GM06990 (cell line): ENCODE measurements at places on chromosomes 12 and 14.

GRCh38 chr14:69268223-69268622 is 8.3 kb downstream of the GALNT16 start:
- no peak for DNase-seq

- DNase-seq = no peak
Measured at GRCh38 chr14:74609721-74610120, 2.3 kb downstream of the LTBP2 start.

DNA sequence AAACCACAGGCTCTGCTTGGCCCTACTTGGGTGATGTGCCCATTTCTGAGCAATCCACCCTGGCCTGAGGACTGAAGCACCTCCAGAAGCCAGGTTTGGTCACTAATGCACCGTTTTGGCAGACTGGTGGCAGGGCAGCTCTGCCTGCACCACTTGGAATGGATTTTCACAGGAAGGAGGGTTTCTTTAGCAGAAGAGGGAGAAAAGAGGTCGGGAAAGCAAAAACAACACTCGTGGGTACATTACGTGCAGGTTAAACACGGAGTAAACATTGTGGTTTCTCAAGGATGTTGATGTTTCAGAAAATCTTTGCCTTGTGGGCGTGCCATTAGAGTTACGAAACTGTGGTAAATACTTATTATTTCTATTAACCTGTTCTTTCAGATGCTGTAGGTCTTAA is 70.8 kb downstream of the KCNA5 start:
- DNase-seq = no peak

- no peak for DNase-seq
Measured at GRCh38 chr14:78737601-78738000, 567.4 kb downstream of the NRXN3 start.

- DNase-seq = no peak
Measured at GRCh38 chr14:102872020-102872419, 50.4 kb upstream of the AMN start.

DNA sequence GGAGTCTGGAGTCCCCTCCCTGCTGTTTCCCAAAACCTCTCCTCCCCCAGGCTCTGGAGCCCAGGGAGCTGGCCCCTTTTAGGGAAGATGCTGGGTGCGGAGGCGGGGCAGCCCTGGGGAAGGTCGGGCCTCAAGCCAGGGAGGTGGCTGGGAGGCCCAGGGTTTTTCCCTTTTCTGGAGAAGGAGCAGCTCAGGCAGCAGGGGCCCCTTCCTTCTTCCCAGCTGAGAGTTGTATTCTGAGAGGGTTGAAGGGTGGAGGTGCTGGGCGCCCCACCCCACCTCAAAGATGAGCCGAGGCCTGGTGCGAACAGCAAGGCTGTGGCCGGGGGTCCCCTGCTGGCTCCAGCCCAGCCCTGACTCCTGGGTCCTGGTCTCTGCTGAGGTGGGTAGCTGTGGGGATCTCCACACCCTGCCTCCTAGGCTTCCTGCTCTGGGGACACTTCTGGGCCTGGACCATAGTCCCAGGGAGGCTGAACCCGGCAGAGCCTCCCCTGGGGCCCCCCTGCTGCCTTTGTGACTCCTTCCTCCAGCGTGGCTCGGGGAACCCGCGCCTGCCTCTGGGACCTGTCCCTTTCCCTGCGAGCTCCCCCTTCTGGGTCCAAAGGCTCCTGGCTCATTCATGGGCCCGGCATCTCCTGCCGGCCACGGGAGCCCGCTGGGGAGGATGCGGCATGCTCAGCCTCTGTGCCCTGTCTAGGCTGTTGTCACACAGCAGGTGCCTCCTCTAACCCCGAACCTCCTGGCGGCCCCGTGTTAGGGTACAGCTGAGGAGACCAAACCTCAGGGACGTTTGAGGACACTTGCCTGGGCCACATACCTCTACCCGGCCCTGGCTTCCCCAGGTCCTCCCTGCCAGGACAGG is 4.4 kb downstream of the TRMT61A start:
- no peak for DNase-seq

DNA sequence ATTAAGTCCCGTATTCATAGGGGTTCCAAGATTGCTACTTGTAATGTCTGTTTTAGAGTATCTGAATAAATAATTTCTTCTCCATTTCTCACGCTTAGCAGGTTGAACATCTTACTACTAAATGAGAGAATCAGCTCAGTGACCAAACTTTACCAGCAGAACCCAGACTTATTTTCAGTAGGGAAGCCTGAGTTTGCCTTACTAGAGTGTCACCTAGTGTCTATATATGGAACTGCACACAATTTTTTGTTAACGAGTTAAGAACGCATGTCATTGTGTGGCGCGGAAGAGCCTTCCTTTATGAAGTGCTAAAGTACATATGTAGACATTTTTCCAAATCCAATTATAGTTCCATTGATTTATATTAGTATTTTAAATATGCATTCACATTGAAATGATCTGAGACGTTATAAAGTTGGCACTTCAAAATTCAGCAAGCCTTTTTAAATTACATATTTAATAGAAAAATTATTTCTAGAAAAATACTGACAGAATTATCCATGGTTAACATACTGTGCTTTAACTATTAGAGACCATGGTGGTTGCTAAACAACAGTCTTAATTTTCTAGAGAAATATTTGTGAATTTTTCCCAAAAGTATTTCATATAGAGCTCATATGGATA is 88.3 kb downstream of the RPS29 start:
- peak; percentile 9 for DNase-seq

- no peak for DNase-seq
Measured at GRCh38 chr14:56121816-56122215, 3.6 kb downstream of the PELI2 start.

GRCh38 chr12:127819056-127819455 is 447.9 kb upstream of the TMEM132C start:
- no peak for DNase-seq

DNA sequence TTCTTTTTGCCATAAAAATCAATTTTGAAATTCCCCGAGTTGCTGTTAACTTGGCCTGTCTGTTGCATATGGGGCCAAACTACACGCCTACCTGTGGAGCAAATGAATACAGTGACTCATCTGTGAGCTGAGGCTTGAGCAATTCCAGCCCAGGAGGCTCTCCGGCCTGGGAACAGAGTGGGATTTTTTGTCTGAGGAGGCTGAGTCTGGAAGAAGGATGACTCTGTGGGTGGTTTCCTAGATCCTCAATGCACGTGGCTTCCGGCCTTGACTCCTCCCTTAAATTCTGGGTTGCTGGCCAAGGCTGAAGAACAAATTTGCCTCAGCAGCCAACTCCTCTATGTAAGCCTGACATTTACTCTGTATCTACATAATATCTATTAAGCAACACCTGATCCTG is 124.1 kb downstream of the SSPN start:
- DNase-seq = no peak

GRCh38 chr14:21244544-21244943 is 24.7 kb downstream of the HNRNPC start:
- DNase-seq = no peak

DNA sequence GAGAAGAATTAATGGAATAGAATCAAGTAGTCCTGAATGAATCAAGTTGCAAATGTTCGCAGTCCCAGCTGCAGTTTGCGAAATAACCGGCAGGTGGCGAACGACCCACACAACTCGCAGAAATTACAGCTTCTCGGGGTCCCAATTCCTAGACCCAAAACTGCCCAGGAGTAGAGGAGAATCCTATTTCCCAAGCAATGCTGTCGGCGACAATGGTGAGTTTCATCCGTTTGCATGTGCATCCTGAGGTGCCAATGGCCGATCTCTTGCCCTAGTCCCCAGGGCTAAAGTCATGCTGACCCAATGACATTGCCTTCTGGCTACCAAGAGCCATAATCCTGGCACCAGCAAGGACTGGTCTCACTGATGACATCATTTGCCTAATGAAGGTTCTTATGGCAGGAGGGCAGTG is 8.5 kb upstream of the ASCL1 start:
- DNase-seq = no peak

DNA sequence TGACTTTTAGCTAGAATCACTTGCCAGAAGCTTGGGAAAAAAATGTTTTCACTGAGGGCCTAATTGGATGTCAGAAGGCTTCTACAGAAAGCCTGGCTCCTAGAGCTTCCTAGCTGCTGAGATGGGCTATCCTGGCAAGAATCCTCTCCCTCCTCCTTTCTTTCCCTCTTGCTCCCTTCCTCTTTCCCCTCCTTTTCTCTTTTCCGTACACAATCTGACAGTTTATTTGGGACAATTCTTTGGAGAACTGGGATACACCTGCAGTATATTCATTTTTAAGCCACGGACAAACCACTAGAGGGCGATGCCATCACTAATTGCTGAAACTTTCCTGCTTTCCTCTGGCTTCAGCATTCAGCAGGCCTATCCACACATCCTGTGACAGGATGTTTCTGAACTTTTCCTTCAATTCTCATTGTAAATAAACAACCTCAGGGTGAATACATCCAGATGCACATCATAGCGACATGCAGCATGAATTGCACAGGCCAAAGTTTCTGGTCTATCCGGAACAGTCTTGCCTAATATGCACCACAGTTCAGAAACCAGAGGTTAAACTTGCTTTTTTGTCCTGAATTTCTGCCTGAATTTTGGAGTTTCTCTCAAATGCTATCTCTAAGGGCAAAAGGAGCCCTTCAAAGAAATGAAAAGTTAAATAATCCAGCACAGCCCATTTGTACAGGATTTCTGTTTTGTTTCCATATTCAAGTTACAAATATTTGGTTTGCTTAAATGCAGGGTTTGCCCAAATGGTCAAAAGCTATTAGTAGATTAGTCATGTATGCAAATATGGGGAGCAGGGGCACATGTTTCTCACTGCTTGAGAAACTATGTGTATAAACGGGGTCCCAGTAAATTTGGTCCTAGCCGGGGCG is 142.8 kb downstream of the PAWR start:
- DNase-seq = no peak
